ENCODE measurements at places on chromosomes 7 and 10.
A peak's percentile ranks its signal among the peaks of the same experiment; 100 is the strongest.

- DNase-seq = no peak
Observed at GRCh38 chr10:76618171-76618570, 1019.4 kb downstream of the KCNMA1 start.

GRCh38 chr7:99514050-99514449 is 9.6 kb downstream of the ZKSCAN5 start:
- no peak for DNase-seq

DNA sequence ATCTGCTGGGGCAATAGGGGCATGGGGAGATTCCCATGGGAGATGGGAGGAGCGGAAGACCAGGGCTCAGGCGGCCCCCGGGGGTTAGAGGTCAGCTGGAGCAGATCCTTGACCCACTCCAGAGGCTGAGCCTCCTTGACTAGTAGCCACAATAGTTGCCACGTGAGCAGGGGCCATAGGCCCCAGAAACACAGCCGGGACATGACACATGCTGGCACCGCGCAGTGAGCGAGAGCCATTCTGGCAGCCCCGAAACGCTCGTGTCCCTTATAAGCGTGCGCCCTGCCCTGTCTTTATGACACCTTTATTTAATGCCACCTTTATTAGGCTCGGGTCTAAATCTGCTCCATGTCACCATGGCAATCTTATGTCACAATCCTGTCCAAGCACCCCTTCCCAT is 11.0 kb upstream of the ACBD5 start:
- DNase-seq = no peak

- DNase-seq = peak; percentile 27
Observed at GRCh38 chr10:128180843-128181242, 54.6 kb upstream of the MKI67 start.

DNA sequence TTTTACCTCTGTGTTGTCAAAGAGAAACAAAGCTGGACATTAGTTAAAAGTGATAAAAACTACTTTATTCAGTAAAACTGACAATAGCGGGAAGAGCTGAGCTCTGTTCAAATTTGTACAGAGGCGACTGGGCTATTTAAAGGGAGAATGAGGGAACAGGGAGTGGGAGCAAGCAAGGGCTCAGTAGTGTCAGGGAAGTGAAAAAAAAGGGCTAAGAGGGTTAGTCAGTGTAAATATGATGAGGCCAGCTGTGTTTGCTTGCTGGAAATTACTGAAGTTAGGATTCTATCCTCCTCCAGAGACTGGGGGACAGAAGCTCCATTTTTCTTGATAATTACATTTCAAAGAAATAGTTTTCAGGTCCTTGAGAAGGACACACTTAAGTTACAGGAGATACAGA is 232.5 kb downstream of the SH2D4B start:
- no peak for DNase-seq

GRCh38 chr10:122302315-122302714 is 31.2 kb downstream of the BTBD16 start:
- no peak for DNase-seq

DNA sequence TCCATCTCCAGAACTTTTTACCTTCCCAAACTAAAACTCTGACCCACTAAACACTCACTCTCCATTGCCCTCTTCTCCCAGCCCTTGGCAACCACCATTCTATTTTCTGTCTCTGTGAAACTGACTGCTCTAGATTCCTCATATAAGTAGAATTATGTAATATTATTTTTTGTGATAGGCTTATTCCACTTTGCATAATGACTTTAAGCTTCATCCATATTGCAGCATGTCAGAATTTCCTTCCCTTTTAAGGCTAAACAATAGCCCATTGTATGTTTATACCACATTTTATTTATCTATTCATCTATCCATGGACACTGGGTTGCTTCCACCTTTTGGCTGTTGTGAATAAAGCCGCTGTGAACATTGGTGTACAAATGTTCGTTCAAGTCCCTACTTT is 308.8 kb downstream of the RNLS start:
- DNase-seq = no peak

- DNase-seq = no peak
Observed at GRCh38 chr10:90798482-90798881, 59.4 kb downstream of the HTR7 start.

- no peak for DNase-seq
Observed at GRCh38 chr7:107891636-107892366, 818 bp downstream of the DLD start.

GRCh38 chr7:157827045-157827862 is 490.4 kb downstream of the DNAJB6 start:
- no peak for DNase-seq

DNA sequence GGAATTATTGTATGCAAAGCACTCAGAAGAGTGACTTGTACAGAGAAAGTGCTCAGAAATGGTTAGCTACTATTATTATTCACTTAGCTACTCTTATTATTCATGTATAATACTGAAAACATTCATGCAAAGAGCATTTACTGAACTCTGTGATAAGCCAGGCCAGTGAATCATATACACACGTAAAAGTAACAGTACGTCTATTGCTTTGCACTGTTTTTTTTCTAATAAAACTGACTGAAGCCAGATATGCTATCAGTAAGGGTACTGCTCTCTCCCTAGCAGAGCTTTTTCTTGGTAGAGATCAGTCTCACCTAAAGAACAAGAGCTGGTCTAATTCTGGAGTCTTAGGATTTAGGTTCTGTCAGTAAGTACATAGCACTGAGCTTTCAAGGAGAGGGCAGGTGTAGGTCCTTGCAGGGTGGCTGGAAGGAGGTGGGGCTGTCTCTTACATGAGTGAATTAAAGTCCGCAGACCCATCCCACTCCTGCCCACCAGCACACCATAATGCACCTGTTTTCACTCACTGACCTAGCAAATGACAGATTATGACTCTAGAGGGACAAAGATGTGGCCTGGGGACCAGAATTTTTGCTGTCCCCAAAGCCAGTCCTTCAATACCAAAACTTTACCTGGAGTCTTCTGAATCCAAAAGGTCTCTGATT is 145.9 kb downstream of the ARID5B start:
- no peak for DNase-seq

DNA sequence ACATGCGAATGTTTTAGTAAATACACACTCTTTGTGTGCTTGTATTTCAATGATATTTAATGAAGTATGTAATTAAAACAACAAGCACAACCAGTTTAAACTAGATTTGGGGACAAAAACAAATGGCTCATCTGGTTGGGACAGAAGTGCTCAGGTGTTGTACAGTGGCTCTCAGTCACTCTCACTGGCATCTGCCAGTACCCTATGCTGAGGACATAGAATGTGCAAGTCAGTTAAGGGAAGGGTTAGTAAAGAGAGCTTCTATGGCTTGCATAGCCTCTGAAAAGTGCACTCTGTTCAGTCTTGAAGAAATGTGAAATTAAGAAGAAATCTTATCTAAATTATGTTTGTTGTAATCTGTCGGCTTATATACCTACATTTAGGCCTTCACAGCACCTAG is 183.0 kb downstream of the LRRC4 start:
- DNase-seq = no peak

- DNase-seq = no peak
Observed at GRCh38 chr7:66597461-66597860, 31.2 kb upstream of the KCTD7 start.
